ENCODE measurements at places on chromosomes 3 and 15. TPM values are rescaled to one million over a fixed set of nuclear protein-coding genes. Genes with fewer than 3 reads are reported as not detected.

The GOLGA8R gene
- 10.9 TPM for polyA plus RNA-seq

The ARHGAP31 gene
- 12.4 TPM for polyA plus RNA-seq

The REC114 gene
- polyA plus RNA-seq, result not detected

The ABCC5 gene
- polyA plus RNA-seq, result 68.0 TPM

The CPEB1 gene
- polyA plus RNA-seq, result 2.2 TPM

The CCRL2 gene
- polyA plus RNA-seq, result 1.2 TPM

The CIAO2A gene
- 86.7 TPM for polyA plus RNA-seq

The GREM1 gene
- polyA plus RNA-seq, result 0.52 TPM

DNA sequence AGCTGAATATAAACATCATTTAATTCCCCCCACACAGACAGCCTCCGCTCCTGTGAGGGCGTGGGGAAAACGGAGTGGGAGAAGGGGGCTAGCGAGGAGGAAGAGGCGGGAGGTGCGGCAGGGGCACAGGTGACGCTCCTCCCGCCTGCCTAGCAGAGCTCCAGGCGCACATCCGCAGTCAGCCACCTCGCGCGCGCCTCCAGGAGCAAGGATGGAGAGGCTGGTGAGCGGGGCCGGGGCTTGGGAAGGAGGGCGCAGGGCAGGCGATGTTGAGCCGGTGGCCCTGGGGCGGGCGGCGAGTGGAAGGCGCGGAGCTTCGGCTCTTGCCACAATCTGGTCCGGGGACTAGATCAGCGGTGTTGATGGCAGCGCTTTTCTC is at the start of gene CD200:
Gene CD200, plus strand, starts transcription at position 155 of the 379 bp plus-strand sequence. Its CDS starts 57 bp downstream, at position 212.
- peak; percentile 69 for DNase-seq

GRCh38 chr3:131782751-131783150 is 252.1 kb downstream of the CPNE4 start:
- DNase-seq, result no peak

GRCh38 chr3:124296406-124296805 is 304.5 kb upstream of the ROPN1 start:
- DNase-seq, result no peak

DNA sequence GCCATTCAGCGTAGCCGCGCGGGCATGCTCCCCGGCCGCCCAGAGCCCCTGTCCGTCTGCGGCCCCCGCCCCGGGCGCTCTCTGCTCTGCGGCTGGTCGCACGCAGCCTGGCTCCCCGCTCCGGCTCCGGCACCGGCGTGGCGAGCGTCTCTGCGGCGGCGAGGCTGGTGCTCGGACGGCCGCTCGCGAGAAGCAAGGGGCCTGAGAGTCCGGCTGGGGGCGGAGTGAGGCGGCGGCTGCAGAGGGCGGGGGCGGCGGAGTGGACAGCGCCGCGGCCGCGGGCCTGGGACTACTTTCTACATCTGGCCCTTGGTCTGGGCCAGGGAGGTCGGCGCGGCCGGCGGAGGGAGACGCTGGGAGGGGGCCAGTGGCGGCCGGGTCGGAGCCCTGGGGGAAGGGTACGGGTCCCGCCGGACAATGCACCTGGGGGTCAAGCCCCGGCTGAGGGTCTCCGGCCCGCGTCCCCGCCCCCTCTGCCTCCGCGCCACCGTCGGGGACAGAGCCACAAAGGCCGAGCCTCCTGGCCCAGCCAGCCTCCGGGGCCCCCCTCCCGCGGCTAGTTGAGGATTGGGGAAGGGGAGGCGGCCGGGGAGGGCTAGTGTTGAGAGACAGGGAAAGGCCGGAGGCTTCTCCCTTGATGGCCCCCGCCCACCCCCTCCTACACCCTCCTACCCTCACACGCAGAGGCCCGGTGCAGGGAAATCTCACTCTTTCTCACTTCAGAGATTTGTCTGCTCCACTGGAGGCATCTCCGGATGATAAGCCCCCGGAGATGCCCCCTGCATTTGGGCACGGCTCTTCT is at the start of gene PRTG:
Gene PRTG, minus strand, starts transcription at position 226 of the 802 bp plus-strand sequence. Its CDS starts 221 bp downstream, at position 5.
- DNase-seq, result peak; percentile 80

- DNase-seq, result no peak
These were observed 1048.5 kb downstream of the NTRK3 start for GRCh38 chr15:87207990-87208580.

DNA sequence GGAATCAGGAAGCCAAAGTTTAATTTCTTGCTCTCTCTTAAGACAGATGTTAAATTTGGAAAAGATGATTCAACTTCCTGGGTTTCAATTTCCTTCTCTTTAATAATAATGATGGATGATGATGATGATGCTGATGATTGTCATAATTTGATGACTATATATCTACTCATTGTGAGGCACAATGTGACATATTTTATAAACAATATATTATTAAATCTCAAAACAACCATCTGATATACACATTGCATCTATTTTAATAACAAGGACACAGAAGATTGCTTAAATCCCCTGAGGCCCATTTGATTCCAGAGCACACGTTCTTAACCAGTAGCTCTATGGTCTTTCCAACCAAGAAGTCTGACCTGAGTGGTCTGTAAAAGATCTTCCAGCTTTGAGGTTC is 124.0 kb downstream of the CNTN6 start:
- no peak for DNase-seq

DNA sequence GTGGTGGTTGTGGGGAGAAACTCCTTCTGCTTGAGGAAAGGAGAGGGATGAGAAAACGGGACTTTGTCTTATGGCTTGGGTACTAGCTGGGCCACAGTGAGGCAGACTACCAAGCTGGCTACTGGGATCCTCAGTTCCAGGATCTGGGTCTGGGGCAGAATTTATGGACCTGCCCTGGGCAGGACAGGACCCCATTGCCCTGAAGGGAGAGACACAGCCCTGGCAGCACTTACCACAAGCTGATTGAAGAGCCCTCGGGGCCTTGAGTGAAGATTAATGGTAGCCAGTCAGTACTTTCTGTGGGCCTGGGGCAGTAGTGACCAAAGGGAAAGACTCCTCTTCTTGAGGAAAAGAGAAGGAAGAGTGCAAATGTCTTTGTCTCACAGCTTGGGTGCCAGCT is 799.7 kb downstream of the SI start:
- no peak for DNase-seq

DNA sequence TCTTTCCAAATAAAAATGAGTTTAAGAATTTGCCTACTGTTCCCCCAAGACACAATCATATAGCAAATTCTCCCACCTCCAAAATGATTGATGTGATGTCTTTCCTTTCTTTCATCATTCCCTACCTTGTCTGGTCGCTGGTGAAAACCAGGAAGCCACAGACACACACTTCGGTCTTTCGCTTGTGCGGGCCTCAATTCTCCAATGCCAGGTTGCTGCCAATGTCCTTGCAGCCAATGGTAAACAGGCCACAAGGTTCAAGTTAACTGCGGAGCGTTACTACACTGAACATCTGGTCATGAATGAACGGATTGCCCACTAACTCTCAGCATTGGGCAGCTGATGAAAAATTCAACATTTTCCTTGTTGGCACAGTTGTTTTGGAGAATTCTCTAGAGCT is 192.2 kb downstream of the FOXP1 start:
- DNase-seq, result no peak

GRCh38 chr3:115876876-115877614 is 253.7 kb downstream of the GAP43 start:
- DNase-seq, result no peak

GRCh38 chr15:78302579-78303312 is 3.3 kb upstream of the SKIC8 start:
- no peak for DNase-seq

GRCh38 chr3:158671821-158672214 is 630 bp downstream of the LXN start:
- DNase-seq, result peak; percentile 18

GRCh38 chr3:31432897-31433678 is 99.6 kb upstream of the STT3B start:
- DNase-seq, result no peak

DNA sequence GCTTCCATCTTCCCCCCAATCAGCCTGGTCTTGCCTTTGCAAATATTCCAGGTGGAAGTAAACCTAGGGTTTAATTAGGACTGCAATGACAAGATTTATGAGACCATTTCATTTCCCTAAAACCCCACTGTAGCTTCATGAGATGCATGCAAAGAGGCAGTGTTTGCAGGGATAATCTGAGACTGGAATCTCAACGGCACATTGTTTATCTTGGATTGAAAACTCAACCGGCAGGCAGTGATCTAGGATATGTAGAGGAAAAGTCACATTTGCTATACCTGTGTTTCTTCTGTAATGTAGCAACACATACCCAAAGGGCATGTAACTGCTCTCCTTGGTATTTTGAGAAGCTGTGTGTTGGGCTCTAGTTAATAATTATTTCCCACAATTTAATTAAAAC is 18.7 kb upstream of the CLSTN2 start:
- DNase-seq, result no peak

DNA sequence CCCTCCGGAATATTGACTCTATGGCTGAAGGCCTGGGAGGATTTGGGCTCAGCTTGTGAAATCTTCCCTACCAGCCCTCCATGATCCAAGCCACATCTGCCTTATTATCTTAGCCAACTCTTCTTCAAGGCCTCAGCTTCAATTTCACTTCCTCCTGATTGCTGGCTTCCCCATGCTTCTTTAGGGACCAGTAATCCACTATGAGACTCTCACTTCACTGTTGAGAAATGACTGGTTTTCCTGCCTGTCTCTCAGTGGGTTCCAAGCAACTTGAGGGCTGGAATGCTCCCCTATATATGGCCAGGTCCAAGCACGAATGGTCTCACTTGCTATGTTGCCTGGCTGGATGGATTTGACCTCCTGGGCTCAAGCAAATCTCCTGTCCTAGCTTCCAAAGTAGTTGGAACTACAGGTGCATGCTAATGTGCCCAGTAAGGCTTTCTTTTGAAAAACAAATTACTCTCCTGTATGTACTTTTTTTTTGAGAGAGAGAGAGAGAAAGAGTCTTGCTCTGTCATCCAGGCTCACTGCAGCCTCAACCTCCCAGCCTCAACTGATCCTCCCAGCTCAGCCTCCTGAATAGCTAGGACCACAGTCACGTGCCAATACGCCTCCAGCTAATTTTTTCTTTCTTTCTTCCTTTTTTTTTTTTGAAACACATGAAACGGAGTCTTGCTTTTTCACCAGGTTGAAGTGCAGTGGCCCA is 7.9 kb upstream of the PIK3CB start:
- no peak for DNase-seq

DNA sequence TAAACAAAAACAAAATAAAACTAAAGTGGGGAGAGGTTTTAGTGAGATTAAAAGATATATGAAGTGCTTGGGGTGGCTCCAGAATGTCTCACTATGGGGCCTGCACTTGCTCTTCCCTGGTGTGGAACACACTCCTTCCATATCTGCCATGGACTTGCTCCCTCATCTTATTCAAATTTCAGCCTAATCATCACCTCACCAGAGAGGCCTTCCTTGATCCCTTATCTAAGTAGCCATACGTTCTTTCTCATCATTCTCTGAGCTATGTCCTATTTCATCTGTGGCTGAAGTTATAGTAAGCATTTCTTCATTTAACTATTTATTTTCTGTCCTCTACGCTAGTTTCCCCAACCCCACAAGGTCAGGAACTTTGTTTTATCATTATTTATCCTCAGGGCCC is 511.7 kb downstream of the NTRK3 start:
- no peak for DNase-seq

- DNase-seq, result no peak
These were observed 48.3 kb upstream of the TRIM42 start for GRCh38 chr3:140629357-140630137.

GRCh38 chr15:58527573-58528187 is 95.9 kb downstream of the LIPC start:
- no peak for DNase-seq

- DNase-seq, result no peak
These were observed 37.6 kb upstream of the EPHB3 start for GRCh38 chr3:184523825-184524615.

GRCh38 chr15:85618956-85619491 is 175.7 kb downstream of the KLHL25 start:
- DNase-seq, result peak; percentile 79

DNA sequence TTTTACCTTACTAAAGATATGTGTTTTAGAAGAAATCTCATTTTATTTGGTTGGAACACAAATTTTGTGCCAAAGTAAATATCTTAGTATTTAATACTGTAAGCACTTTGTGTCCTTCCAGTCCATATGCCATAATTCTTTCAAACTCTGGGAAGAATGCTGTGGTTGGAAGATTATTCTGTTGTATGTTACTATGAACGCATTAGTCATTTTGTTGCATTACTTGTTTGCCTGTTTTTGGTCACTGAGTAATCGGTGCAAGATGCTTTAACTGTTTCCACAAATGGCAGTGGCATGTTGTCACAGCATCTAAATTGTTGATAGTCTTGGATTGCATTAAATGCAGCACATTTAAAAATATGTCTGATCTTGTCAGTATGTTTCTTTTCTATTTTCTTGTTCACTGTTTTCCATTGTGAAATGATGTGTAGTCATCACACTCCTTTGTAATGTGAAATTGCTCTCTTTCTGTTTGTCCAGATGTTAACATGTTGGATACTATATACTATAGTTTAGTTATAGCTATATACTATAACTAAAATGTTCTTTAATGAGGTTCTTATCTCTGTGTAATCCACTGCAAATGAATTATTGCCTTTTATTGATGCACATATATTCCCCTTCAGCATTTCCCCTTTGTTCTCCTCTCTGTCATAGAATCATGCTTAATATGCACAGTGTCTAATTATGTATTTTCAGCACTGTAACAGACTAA is 89.9 kb upstream of the FLNB start:
- no peak for DNase-seq

GRCh38 chr15:62242999-62243398 is 77.9 kb upstream of the C2CD4B start:
- DNase-seq, result no peak

DNA sequence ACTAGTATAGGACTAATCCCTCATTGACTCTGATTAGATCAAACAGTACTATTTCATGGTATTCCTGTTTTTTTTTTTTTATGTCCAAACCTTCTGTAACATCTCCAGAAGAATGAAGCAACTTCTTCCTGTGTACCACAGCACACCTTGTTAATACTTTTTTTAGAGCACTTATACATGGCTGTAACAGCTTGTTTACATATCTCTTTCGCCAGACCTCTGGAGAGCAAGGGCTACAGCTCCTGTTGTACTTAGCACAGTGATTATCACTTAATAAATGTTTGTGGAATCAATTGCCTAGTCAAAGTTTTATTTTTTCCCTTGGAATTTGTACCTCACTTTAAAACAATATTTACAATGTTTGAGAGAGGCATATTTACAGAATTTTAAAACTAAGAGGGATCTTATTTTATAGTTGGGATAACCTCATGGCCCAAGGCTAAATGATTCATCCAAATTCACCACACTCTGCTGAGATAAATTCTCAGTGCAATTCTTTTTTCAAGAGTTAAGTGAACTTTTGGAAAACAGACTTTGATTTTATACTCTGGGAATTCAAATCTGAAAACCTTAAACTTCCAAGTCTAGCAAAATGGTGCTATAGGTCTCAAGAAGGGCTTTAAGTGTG is 9.2 kb upstream of the GATM start:
- no peak for DNase-seq

- no peak for DNase-seq
These were observed 49.9 kb upstream of the NEDD4 start for GRCh38 chr15:56042982-56043980.

- no peak for DNase-seq
These were observed 178.9 kb downstream of the IGF1R start for GRCh38 chr15:98827217-98827616.

DNA sequence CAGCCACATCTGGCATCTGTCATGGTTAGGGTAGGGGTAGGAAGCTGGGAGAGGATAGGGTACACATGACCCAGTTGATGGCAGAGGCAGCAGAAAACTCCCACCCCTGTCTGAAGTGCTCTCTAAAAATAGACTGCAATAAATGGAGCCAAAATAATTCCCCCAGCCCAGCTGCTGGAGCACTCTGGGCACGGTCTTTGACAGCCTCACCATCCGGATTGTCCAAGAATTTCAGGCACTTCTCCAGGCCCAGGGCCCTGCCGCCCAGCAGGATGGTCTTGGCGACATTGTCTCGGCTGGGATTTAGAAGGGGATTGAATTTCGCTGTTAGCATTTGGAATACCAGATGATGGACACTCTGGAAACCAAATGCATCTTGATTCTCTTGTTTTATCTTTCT is 103.7 kb downstream of the IQSEC1 start:
- no peak for DNase-seq
